T-cell (primary cell): ENCODE measurements at places on chromosomes 1 and 21.

- DNase-seq: no peak
Observed at GRCh38 chr1:234598974-234599616, 10.9 kb downstream of the IRF2BP2 start.

DNA sequence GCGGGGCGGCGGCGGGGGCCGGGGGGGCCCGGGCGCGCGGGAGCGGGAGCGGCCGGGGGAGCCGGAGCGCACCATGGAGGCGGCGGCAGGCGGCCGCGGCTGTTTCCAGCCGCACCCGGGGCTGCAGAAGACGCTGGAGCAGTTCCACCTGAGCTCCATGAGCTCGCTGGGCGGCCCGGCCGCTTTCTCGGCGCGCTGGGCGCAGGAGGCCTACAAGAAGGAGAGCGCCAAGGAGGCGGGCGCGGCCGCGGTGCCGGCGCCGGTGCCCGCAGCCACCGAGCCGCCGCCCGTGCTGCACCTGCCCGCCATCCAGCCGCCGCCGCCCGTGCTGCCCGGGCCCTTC lies 546 bp downstream of the SKI start:
- DNase-seq: no peak

- no peak for DNase-seq
Observed at GRCh38 chr1:96360036-96360795, 361.4 kb upstream of the PTBP2 start.

- DNase-seq: peak; percentile 20
Observed at GRCh38 chr1:144551107-144551542, 41.6 kb upstream of the PPIAL4F start.

DNA sequence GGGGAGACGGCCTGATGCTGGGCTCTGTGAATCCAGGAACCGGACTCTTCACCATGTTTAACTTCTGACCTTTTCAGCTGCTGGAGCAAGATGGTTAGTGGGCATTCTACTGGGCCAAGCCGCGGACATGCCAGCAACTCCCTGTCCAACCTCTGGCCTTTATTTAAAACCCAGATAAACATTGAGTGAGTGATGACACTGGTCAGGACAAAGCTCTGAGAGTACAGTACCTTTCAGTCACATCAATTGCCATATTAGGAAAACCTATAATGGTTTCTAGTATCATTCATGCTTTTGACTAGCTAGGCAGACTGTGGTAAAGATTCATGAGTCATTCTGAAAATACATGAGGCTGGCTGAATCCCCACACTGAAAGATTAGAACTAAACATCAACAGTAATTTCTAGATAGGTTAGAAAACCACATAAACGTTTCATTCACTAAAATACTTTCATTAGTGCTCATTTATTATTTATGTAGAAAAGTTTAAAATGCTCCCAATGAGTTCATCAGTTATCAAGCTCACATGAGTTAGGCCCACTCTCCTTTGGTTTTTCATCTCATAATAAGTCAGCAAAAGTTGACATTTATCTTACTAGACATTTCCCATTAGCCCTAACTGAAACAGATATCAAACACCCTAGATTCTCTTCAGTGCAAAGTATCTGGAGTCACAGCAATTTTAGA lies 7.1 kb upstream of the ACTA1 start:
- DNase-seq: no peak
